ENCODE measurements at places on chromosomes 16 and 17. TPM values are rescaled to one million over a fixed set of nuclear protein-coding genes. Genes with fewer than 3 reads are reported as not detected.
A peak's percentile ranks its signal among the peaks of the same experiment; 100 is the strongest.

DNA sequence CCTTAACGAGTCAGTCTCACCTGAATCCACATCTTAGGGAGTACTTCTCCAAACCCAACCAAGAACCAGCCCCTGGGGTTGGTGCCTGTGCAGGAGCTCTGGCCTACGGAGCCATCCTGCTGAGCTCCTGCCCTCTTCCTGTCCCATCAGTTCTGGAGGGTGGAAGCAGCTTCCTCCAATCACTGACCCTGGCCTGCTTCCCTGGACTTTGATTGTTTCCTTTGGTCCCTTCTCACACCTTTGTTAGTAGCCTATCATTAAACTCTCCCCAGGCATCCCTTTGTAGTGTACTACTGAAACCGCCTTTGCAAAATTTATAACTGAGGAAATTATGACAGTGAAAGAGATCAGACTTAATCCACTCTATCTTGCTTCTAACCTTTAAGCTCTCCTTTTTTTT is 21.1 kb upstream of the C16orf87 start:
- DNase-seq = no peak

GRCh38 chr16:15854906-15855703 is 1.7 kb downstream of the MYH11 start:
- peak; percentile 80 for DNase-seq

Gene EPN3
- 0.85 TPM for total RNA-seq

Gene ITGB4
- 152 TPM for total RNA-seq

DNA sequence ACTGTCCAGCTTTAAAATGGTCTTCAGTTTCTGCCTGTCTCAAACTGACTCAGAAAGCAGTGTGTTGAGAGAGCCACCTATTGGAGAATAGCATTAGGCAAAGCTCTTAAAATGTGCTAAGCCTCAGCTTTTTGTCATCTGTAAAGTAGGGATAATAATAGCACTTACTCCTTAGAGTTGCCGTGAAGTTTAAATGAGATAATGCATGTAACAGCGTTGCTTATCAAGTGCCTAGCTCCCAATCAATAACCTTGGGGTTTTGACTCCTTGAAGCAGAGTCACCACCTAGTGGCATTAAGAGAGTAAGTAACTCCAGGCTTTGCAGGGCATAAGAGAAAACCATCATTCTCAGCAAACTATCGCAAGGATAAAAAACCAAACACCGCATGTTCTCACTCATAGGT is 163.3 kb downstream of the HS3ST2 start:
- DNase-seq = no peak

DNA sequence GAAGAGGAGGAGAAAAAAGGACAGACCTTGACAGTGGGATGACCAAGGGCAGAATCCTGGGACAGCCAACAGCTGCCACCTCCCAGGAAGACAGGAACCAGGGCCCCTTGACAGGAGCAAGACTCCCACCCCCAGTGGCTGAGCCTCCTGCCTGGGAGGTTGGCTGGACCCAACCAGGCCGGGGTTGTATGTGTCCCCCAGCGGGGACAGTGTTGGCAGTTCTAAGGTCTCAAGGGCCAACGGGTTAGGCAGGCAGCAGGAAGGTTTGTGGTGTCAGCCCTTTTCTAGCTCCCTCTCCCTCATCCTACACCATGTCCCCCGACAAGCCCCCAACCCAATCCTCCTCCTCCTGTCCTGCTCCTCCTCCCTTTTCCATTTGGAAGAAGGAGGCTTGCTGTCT is 126.2 kb downstream of the MRM1 start:
- DNase-seq = no peak

DNA sequence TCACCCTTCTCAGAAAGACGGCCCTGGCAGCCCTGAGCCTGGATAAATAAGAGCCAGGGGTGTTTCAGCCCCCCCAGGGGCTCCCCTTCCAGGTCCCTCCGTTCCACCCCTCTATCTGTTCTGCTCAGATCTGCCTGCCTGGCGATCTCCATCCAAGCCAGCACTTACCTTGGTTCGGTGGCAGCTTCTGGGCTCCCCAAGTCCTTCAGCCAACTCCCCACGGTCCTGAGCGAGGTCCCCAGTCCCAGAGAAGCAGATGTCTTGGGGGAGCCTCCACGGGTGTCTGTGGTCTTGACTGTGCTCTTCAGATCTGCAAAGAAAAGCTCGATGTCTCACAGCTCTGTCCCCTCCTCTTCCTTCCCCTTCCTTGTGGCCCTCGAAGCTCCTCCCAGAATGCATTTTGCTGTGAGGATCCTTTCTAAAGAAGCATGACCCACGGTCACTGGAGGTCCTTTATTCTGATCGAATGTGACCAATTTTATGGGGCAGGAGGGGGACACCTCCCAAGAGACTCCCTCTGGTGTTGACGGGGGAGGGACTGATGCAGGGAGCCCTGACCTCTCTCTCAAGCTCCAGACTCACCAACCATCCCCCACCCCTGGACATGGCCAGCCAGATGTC is at the start of gene PIK3R6:
PIK3R6 (minus strand) TSS at position 314 of the 621 bp plus-strand sequence. CDS start 17,880 bp downstream, outside the sequence.
- no peak for DNase-seq

Gene FBRS
- total RNA-seq = 26.8 TPM

- no peak for DNase-seq
These were observed 24.8 kb downstream of the TMC7 start for GRCh38 chr16:19008245-19009169.

Data from ascending aorta (tissue), 2 donors.